ENCODE measurements at places on chromosomes 3 and 15.

DNA sequence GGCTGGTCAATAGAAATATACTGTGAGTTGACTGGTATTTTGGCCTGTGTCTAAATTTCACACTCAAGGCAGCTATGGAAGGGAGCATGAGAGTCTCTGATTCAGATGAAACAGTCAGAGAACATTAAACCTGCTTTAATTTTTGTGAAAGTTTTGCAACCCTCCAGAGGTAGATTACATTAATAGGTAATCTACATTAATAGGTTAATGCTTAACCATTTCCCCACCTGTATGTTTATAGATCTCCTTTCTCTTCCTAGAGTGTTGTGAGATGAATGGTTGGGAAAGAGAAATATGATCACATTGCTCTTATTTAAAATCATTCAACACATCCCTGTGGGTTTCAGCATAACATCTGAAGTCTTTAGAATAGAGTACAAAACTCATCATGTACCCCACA lies 586.9 kb upstream of the DPPA4 start:
- no peak overlapping the region for H3K4me3 ChIP-seq
- H3K4me1 ChIP-seq, result no peaks in the 10 kb centered on the region
- no peaks in the 10 kb centered on the region for H3K36me3 ChIP-seq
- H3K27ac ChIP-seq, result no peak overlapping the region
- no peak for DNase-seq

DNA sequence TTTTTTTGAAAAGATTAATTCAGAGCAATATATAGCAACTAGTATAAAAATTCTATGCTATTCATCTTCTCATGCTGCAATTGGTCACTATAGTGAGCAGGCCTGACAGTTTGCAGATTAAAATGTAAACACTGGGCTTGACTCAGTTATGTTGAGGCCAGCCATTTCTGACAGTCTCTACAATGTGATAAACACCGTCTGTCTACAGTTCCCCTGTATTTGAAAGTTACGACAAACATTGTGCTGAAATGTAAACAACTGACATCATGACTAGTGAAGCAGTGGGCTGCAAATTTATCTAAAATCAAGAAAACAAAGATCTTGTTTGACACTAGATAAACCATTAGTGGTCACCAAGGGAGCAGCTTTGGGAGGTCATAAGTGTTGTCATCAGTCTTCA lies 197.4 kb downstream of the ISL2 start:
- H3K4me1 ChIP-seq, result no peaks in the 10 kb centered on the region
- no peak for DNase-seq
- H3K4me3 ChIP-seq, result no peak overlapping the region

- H3K36me3 ChIP-seq, result no peaks in the 10 kb centered on the region
- no peak overlapping the region for H3K4me3 ChIP-seq
- H3K27me3 ChIP-seq, result no peaks in the 10 kb centered on the region
- no peaks in the 10 kb centered on the region for H3K4me1 ChIP-seq
- H3K27ac ChIP-seq, result no peak overlapping the region
Observed at GRCh38 chr15:39704689-39705088, 78.0 kb downstream of the FSIP1 start.

- no peak overlapping the region for H3K4me3 ChIP-seq
- no peaks in the 10 kb centered on the region for H3K27me3 ChIP-seq
- H3K36me3 ChIP-seq, result no peaks in the 10 kb centered on the region
- no peaks in the 10 kb centered on the region for H3K4me1 ChIP-seq
- H3K27ac ChIP-seq, result no peak overlapping the region
Observed at GRCh38 chr15:83174891-83175290, 32.7 kb downstream of the HDGFL3 start.

GRCh38 chr3:14461748-14462324 lies 59.4 kb downstream of the SLC6A6 start:
- no peak overlapping the region for H3K27ac ChIP-seq
- H3K36me3 ChIP-seq, result peaks cover 18% of the 10 kb centered on the region
- no peaks in the 10 kb centered on the region for H3K27me3 ChIP-seq
- H3K4me3 ChIP-seq, result no peak overlapping the region
- H3K4me1 ChIP-seq, result peaks cover 20% of the 10 kb centered on the region
- no peak for DNase-seq

DNA sequence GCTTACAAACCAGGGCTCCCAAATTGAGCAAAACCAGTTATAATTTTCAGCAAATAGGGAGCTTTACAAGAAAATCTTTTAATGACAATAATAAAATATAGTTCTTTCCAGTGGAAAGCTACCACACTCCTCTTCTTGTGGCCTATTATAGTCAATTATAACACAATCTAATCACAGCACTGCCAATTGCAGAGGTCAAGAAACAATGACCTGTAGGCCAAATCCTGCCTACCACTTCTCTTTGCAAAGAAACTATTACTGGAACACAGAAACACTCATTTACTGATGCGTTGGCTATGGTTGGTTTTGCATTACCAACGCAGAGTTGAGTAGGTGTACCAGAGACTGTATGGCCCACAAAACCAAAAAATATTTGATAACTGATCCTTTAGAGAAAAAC lies 110.5 kb downstream of the WDR72 start:
- no peak overlapping the region for H3K27ac ChIP-seq
- no peak for DNase-seq
- H3K4me1 ChIP-seq, result no peaks in the 10 kb centered on the region
- no peaks in the 10 kb centered on the region for H3K27me3 ChIP-seq

GRCh38 chr3:178350763-178351162 lies 185.5 kb upstream of the KCNMB2 start:
- H3K27ac ChIP-seq, result no peak overlapping the region
- H3K27me3 ChIP-seq, result no peaks in the 10 kb centered on the region
- no peak for DNase-seq
- H3K4me3 ChIP-seq, result no peak overlapping the region

DNA sequence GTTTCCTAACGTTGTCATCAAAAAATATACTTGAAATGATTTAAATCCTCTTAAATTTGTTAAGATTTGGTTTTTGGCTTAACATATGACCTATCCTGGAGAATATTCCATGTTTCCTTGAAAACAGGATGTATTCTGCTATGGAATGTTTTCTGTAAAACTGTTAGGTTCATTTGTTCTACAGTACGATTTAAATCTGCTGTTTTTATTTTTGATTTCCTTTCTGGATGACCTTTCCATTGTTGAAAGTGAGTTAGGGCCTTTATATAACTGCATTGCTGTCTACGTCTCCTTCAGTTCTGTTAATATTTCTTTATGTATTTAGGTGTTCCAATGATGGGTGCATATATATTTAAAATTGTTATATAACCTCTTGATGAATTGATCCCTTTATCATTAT lies 465.3 kb upstream of the ALCAM start:
- no peaks in the 10 kb centered on the region for H3K27me3 ChIP-seq
- DNase-seq, result no peak
- H3K36me3 ChIP-seq, result no peaks in the 10 kb centered on the region
- H3K4me3 ChIP-seq, result no peak overlapping the region
